ENCODE measurements at places on chromosomes 3 and 15. TPM values are rescaled to one million over a fixed set of nuclear protein-coding genes. Genes with fewer than 3 reads are reported as not detected.

The CEP152 gene
- 15.4 TPM for total RNA-seq

The C3orf22 gene
- not detected for total RNA-seq

The MME gene
- 1.5 TPM for total RNA-seq

The TTC21A gene
- 1.3 TPM for total RNA-seq

The RASGRP1 gene
- total RNA-seq = 1.6 TPM

The PTH1R gene
- total RNA-seq = not detected

The UMPS gene
- 94.6 TPM for total RNA-seq

GRCh38 chr3:58254144-58254543 lies 16.6 kb downstream of the ABHD6 start:
- DNase-seq = no peak

DNA sequence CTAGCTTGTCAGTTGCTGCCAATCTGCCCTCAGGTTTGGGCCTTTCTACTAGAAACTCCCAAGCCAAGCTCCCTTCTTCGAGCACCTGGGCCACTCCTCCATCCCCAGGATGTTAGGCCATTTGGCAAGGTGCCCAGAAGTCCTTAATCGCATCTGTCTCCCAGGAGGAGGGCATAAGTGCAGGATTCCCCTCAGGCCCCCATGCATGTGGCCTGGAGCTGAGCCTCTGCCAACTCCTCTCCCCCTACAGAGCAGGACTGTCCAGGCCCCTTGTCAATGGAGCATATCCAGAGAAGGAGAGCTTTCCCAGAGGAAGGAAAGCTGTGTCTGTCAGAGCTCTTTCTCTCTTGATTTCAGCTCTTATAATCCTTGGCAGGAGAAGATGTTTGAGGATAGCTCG lies 182.6 kb upstream of the ROPN1 start:
- DNase-seq = peak; percentile 45

DNA sequence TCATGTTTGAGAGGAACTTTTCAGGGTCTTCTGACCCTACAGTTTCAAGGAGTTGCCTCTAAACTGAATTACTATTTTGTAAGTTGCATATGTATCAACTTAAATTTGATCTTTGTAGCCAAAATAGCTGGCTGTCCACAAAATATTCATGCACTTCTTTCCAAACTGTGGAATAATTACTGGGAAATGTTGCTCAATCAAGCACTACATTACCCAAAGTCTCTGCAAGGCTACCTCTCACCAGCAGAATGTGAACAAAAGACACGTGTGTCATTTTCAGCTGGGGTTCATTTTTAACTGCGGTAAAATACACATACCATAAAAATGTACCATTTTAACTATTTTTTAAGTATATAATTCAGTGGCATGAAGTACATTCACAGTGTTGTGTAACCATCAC lies 320.4 kb downstream of the CTNNB1 start:
- DNase-seq = no peak

- DNase-seq = peak; percentile 42
These were observed 149.6 kb downstream of the MAGI1 start for GRCh38 chr3:65888980-65889706.

DNA sequence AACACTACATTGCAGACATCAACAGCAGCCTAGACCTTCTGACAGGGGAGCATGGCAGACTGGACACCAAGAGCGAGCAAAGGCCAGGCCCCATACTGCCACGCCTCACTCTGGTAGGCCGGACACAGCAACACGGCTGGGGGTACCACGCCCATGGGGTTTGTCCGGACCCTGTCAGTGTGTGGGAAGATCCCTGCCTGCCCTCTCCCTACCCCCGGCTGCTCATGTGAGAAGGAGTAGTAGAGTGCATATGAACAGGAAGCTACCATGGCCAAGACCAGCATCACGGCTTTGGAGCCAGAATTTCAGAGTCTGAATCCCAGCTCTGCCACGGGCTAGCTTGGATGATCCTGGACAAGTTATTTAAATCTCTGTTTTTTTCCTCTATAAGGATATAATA lies 27.9 kb downstream of the ALDH1L1 start:
- no peak for DNase-seq

DNA sequence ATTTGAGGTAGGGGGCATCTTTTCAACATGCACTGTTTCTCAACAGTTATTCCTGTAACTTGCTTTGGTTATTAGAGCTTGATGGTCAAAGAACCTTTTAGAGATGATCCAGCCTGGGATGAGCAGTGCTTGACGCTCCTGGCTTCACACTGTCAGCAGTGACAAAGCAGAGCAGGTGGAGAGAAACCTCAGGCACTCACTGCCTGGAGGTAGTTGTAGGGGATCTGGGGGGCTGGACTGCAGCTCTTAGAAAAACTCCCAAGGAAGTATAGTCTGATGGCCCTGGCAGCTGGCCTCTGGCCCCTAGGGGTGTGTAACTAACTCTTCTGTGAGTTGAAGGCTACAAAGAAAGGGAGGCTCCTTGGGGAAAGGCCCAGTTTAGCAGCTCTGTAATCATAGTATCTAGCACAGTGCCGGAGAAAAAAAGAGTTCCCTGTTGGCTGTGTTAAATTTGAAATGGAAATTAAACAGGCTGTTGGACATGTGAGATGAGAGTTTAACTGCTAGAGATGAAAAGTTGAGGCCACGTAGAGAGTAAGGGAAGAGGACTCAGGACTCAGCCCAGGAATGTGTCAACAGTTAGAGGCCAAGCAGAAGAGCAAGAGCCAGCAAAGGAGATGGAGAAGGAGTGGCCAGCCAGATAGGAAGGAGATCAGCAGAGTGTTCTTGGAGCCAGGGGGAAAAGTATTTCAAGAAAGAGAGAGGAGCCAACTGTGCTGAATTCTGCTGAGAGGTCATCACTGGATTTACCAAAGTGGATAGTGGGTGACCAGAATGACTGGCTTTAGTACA lies 14.2 kb downstream of the OXNAD1 start:
- DNase-seq = no peak

GRCh38 chr3:63128380-63128779 lies 149.7 kb upstream of the SYNPR start:
- no peak for DNase-seq

- peak; percentile 69 for DNase-seq
These were observed 4.9 kb downstream of the MON1A start for GRCh38 chr3:49924683-49925082.

DNA sequence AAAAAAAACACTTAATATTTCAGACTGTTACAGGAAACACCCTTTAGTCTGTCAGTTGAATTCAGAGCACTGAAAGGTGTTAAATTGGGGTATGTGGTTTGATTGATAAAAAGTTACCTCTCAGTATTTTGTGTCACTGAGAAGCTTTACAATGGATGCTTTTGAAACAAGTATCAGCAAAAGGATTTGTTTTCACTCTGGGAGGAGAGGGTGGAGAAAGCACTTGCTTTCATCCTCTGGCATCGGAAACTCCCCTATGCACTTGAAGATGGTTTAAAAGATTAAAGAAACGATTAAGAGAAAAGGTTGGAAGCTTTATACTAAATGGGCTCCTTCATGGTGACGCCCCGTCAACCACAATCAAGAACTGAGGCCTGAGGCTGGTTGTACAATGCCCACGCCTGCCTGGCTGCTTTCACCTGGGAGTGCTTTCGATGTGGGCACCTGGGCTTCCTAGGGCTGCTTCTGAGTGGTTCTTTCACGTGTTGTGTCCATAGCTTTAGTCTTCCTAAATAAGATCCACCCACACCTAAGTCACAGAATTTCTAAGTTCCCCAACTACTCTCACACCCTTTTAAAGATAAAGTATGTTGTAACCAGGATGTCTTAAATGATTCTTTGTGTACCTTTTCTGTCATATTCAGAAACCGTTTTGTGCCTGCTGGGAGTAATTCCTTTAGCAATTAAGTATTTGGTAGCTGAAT lies 17.9 kb downstream of the TMEM43 start:
- no peak for DNase-seq

GRCh38 chr15:72382146-72382545 lies 6.3 kb upstream of the HEXA start:
- DNase-seq = no peak

DNA sequence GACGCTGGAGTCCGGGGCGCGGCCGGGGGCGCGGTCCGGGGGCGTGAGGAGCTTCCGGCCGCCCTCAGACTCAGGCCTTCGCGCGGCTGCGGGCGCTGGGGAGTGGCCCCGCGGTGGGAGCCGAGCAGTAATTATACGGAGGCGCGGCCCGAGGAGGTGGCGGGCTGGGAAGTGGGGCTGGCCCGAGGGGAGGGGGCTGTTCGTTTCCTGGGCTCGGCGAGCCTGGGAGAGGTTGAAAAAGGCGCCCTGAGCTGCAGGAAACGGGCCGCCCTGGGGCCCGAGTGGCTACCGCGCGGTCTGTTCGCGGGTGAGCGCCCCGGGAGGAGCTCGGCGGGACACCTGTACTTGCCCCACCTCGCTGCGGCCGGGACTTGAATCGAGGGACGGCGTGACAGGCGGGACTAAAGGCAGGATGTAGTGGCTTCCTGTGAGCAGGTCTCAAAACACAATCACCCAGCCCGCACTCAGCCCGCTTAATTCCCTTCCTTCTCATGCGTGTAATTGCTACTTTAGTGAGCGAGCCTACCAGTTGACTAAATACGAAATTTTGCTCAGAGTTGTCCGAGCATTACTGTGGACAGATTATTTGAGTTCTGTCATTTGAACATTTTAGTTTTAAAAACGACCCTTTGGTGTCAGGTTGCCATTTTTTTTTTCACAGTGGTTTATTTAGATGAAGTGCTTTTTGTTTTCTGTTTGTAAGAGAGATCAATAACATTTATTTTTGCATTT lies 860 bp downstream of the RASA2 start:
- peak; percentile 82 for DNase-seq

- DNase-seq = no peak
These were observed 23.1 kb downstream of the CCDC33 start for GRCh38 chr15:74259292-74259648.

DNA sequence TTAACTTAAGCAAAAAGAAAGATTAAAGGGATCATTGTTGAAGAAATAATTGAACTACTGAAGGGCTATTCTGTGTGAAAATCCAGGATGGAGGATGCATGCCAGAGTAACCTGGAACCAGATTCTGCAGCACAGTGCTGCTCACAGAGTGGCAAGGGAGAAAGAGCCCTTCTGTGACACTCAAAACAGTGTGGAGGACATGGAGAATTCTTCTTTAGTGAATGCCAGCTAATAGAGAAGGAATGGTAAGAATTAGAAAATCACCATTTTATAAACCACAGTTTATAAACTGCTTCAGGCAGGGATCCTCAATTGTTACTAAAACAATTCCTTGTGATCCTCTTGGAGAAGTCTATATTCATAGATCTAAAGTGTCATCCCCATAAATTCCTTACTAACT lies 70.4 kb upstream of the ARHGEF26 start:
- DNase-seq = no peak

DNA sequence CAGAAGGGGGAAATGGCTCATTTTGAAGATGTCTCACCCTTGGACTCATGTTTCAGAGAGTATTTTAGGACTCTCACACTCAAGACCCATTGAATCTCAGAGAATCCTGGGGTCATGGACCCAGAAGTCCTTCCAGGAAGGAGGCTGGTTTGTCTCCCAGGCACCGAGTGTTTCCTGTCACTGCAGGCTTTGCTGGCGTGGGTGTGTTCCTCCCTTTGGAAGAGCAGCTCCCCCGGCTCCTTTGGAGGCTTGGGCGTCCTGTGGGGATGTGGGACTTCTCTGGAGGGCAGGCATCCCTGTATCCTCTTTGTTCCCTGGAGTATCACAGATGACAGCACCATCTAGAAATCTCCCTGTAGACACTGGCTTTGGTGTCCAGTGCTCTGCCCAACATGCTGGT lies 40.0 kb downstream of the DNAH1 start:
- no peak for DNase-seq

DNA sequence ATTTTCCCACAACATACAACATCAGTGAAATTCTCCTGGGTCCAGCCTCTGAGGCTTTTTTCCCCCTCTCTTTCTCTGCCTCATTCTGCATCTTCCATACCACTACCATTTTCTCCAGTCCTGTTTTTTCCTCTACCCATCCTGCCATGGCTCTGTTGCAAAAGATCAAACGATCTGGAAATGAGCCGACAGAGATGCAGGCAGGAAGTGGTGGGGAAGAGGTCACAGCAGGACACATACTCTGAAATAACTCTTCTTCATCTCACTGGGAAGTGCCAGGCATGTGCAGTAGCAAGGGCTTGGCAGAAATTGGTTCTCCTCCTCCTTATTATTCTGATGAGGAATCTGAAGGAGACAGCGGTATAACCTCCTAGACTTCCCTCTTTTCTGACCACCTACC lies 114.3 kb downstream of the CORO2B start:
- DNase-seq = no peak

DNA sequence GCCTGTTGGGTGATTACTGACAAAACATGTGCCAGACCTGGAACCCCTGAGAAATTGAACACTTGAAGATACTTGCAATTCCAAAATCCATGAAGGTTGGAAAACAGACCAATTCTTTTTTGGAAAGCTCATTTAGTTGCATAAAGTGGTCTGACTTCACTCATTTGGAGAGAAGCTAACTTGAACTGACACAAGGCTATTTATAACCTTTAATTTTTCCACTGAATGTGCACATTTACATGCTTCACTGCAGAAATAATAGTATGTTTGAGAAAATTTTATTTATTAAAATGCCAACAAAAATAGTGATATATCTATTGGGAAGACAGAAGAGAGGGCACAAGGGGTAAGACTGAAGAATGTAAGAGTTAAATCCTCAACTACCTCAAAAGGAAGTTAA lies 92.1 kb downstream of the MOBP start:
- DNase-seq = no peak

DNA sequence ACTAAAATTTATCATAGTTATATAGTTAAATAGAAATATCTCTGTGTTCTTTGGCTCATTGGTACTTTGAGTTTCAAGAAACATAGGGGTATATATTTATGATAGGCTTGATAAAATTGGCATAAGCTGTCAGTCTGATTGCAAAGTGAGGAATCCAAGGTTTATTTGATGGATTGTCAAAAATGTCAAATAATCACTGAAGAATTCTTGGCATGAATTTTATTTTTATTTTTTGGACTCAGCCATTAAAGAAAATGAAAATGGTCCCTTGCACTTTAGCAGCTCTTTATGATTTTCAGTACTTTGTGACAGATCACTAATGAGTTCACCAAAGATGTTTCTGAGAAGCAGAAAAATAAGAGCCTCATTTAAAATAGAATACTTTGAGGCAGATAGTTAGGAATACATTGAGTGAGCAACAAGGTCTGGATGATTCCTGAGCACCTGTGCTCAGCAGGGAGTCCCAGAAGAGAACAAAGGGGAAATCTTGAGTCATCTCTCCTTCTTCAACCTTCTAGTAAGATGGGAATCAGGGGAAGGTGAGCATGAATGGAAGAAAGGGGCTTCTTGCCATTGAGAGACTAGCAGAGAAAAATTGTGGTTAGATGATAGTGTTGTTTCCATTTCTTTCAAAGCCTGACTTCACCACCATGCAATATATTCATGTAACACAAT lies 85.3 kb upstream of the VEPH1 start:
- no peak for DNase-seq

- DNase-seq = no peak
These were observed 47.8 kb downstream of the FNDC3B start for GRCh38 chr3:172087198-172087597.

DNA sequence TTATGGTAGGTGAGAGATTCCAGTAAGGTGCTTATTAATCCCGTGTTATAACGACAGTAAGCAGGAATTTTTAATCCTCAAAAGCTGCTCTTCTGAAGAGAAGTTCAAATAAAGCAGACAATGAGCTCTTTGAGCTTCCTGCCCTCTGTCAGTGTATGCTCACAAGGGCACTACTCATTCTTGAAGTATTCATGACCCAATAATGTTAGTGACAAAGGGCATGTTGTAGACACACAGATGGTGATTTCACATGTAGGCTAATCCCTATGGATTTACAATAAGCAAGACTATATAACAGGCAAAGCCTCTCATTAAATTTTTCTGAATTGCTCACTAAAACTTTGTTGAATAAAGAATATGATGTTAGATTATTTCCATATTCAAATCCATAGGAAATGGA lies 578.6 kb downstream of the RSL24D1 start:
- DNase-seq = no peak
